Stimulated activated naive CD8-positive, alpha-beta T cell treated with anti-CD3 and anti-CD28 coated beads, Interleukin-15, amount 100 ng/mL, for 72 hours (primary cell): ENCODE measurements at places on chromosomes 1 and 21.
A peak's percentile ranks its signal among the peaks of the same experiment; 100 is the strongest.

DNA sequence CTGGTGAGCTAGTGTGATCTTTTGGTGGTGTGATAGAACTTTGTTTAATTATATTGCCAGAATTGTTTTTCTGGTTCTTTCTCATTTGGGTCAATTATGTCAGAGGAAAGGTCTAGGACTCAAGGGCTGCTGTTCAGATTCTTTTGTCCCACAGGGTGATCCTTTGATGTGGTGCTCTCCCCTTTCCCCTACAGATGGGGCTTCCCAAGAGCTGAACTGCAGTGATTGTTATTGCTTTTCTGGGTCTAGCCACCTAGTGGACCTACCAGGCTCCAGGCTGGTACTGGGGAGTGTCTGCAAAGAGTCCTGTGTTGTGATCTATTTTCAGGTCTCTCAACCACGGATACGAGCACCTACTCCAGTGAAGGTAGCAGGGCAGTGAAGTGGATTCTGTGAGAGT, 25.9 kb upstream of the CD84 start:
- DNase-seq, result no peak

DNA sequence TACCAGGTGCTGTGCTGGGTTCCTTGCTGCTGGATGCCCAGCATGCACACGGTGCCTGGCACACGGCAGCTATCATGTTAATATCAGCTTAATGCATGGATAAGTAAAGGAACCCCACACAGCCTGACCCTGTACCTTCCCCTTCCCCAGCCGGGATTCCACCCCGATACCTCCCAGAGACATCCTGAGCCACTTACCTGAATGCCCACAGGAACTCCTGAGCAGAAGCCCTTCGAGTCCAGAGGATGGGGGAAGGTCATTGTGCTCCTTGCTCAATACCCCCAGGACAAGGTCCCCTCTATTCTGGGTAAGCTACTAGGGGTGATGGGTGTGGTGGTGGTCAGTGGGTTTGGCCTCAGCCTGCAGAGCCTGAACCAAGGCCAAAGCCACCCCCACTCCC, 1.4 kb downstream of the FAM131C start:
- DNase-seq, result no peak

DNA sequence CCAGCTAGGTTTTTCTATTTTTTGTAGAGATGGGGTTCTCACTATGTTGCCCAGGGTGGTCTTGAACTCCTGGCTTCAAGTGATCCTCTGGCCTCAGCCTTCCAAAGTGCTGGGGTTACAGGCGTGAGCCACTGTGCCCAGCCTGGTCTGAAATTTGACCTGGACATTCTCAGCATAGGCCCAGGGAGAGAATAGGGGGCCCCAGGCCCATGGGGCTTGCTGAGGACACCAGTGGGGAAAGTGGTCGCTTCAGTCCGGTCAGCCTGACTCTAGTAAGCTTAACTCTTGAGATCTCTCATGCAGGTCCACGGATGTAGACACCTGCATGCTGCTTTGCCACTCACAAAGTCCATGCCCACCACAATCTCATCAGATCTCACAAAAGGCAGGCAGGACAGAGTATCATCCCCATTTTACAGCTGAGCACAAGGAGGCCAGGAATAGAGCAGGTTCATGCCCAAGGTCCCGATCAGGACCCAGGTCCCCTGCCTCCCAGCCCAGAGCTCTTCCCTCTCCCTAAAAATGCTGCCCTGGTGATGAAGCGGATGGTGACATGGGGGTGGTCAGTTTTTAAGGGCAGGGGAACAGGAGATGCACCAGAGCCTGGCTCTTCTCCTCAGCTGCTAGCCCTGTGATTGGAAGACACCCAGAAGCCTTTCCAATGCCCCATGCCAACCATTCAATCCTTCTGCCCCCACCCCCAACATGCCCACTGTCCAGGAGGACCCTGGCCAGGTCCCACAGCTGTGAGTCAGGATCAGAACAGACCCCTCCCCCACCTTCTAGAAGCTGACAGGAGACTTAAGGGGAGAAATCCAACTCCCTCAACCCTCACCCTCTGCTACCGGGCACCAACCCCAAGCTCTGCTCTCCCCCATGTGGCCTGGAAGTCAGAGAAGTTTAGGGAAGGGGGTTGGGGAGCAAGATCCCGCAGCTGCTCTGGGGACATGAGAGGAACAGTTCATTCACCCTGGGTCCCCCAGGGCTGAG, 1.8 kb downstream of the FHL3 start:
- DNase-seq, result no peak

- DNase-seq, result no peak
Observed at GRCh38 chr1:223720971-223721591, 8.7 kb downstream of the CAPN2 start.

- no peak for DNase-seq
Observed at GRCh38 chr1:13570924-13571323, 12.7 kb upstream of the PDPN start.

DNA sequence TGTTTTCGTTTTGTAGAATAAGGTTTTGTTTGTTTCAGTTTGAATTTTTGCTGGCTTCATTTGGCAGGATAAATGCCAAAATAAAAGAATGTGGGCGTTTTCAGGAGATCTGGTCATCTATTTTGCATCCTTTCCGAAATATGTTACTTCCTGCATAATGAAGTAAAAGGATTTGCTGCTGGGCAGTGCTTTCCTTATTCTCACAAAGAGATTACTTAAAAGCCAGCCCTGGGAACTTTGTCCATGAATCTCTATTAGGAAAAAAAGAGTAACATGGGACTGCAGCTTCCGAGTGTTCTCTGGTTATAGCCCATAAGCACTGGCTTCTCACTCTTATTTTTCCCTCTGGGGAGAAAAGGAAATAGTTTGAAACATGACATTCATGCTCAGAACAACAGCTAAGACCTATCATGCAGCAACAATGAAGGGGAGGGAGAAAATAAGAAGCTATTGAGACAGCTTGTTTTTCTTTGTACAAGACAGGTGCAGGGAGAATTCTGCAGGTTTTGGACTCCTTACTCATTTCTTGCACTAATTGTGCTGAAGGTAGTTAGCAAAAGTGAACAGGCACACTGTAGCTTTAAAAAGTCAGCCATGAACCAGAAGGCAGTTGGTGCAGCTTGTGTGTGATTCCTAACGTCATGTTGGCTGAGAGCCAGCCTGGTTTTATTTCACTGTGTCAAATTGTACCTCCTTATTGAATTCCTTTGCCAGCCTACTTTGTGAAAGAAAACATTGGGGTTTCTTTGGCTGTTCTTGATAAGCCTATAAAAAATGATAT, at the start of gene SAMD13:
TSS of gene SAMD13 (plus strand) at position 705 of the 781 bp plus-strand sequence. CDS start 1,527 bp downstream, outside the sequence.
- peak; percentile 33 for DNase-seq

GRCh38 chr1:29805896-29806160, 569.5 kb downstream of the PTPRU start:
- no peak for DNase-seq

- DNase-seq, result peak; percentile 44
Observed at GRCh38 chr1:244341455-244342450, 110.0 kb downstream of the ADSS2 start.

DNA sequence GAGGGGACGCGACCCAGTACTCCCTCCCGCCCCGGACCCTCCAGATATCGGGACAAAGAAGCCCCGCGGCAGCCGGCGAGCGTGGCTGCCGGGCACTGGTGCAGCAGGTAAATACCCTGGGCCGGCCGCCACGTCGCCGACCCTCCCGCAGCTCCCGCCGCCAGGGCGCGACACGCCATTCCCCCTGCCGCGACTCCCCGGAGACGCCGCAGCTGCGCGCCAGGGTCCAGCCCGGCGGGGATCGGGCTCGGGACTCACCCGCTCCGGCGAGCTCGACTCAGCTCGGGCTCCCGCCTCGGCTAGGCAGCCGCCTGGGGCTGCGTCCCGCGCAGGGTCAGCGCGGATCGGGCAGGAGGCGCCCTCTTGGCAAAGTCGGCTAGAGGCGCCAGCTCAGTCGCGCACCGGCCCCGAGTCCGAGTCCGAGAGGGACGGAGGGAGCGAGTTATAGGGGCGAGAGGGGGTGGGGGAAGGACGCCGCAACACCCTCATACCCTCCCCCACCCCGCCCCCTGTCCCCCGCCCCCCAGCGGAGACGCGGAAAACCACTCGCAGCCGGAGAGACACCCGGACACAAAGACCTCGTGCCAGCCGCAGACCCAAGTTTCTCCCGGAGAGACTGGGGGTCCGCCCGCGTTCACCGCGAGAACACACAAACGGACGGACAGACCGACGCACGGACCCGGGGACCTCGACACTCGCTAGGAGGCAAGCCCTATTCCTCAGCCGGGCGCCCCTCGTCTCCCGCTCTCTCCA, 985 bp downstream of the SYT6 start:
- DNase-seq, result peak; percentile 18

- no peak for DNase-seq
Observed at GRCh38 chr1:184615301-184615700, 139.4 kb downstream of the EDEM3 start.

GRCh38 chr21:16176570-16176969, 446.8 kb downstream of the USP25 start:
- DNase-seq, result no peak

DNA sequence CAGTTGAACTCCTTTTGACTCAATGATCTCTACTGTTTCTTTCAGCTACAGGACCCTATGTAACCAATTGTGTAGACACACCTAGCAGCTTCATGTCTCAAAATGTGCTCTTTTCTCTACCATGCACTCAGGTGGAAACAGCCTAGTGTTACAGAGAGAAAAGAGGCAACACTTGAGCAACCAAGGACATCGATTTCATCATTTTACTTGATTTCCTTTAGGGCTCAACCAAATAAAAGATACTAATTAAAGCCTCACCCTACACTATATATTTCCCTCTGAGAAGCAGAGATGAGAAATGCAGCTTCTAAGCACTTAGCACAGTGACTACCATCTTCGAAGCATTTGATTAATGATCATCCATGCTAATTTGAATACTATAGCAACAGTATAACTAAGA, 55.1 kb downstream of the PTGER3 start:
- DNase-seq, result no peak

DNA sequence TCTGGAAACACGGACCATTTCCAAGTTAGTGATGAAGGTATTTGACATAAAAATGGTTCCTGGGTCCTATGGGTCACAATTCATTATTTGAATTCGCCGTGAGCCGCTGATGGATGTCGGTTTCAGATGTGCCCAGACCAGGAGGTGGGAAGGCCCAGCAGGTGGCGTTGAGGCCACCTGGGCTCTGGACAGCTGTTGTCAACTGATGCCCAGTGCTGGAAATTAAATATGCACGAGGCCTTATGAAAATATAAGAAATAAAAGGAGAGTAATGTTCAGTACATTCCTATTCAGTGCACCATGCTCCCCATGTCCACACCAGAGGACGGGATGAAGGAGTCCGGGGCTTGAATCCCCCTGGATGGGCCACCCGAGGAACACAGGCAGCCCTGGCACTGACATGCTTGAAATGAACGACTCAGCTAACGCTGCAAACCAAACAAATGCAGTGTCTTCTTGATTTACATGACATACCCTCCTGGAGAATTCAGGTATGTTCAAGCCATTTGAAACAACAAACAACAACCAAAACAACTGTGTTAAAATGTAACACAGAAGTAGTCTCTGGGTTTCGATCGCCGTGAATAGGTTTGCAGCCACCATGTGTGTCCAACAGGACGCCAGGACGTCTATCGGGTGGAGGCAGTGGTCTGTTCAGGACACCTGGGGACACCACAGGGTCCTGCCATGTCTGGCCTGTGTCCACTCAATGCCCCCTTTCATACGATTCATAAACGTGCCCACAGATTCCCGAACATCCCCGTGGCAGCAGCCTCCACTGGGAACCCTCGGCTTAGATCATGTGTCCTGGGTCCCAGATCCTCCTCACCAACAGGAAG, 6.1 kb downstream of the TFF3 start:
- DNase-seq, result no peak

DNA sequence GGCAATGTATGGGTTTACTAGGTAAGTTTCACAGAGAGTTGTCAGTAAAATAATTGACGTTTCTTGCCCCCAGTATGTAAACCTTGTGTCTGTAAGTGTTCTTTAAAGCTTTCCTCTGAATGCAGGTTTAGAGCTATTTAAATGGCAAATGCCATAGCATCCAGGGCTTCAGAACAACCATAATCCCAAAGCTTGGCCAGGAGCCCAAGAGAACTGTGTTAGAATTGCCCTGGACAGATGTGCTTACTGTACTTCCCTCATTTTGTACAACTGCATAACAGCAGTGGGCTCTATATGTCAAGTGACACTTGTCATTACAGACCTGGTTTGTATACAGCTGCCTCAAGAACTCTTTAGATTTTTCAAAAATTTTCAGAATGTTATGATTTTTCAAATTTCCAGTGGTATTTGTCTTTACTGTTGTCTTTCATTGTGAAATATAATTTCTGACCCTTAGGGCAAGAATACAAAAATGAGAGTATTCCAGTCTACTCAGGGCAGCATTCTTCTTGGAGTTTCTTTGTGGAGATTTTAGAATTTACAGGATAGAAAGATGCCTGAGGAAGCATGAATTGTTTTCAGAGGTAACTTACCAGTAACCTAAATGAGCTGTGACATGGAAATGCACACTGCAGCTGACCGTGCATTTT, 136.9 kb upstream of the L1TD1 start:
- DNase-seq, result no peak

DNA sequence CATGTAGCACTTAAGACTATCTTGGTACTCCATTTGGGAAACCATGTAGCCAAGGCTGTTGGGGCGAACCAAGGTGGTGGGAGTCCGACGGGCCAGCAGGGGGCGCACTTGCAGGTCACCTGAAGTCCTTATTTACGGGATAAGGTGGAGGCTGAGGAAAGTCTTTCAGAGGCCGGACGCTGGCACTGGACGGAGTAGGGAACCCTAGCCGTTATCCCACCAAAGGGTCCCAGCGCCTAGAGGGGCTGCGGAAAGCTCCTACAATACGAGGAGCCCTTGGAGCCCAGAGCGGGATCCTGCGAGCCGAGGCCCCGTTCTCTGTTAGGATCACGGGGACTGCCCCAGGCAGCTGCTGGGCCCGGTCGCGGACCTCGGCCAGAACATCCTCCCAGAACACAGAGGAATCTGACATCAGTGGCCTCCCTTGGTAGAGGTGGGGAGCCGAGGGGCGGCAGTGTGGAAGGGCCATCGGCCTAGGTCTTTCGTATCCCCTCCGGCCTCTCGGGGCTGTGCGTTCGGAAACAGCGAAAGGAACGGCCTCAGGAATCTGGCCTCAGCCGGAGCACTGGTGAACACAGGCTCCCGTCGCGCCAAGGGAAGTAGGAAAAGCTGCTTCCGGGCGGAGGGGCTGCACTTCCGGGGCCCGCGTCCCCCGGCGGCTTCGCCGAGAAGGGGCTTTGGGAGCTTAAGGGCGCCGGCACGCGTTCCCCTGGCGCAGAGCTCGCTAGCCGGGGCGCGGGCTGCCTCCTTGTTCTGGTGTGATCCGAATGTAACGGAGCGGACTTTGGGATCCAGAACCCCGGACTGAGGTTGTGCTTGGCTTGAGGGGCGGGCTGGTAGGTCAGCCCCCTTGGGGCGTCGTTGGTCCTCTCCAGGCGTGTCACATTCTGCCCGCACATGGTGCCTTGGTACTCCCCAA, 29.9 kb upstream of the RPTN start:
- DNase-seq, result peak; percentile 81

- peak; percentile 56 for DNase-seq
Observed at GRCh38 chr1:66446261-66447001, 87.5 kb upstream of the SGIP1 start.

GRCh38 chr21:27569831-27570230, 602.9 kb upstream of the ADAMTS5 start:
- DNase-seq, result no peak

GRCh38 chr1:154328318-154329151, 3.2 kb downstream of the ATP8B2 start:
- DNase-seq, result peak; percentile 82
